ENCODE measurements at places on chromosomes 11 and 22. TPM values are rescaled to one million over a fixed set of nuclear protein-coding genes. Genes with fewer than 3 reads are reported as not detected.

The MYO7A gene
- total RNA-seq, result 0.09 TPM

The DGCR6 gene
- total RNA-seq, result 0.71 TPM

The SERPING1 gene
- total RNA-seq, result 10.8 TPM

The CDC45 gene
- 3.1 TPM for total RNA-seq

The MUC15 gene
- total RNA-seq, result not detected

The GP1BB gene
- total RNA-seq, result 1.00 TPM

The DDI1 gene
- under 0.01 TPM for total RNA-seq

The LINC01488 gene
- total RNA-seq, result not detected

The TRIM44 gene
- 24.4 TPM for total RNA-seq

The OR8A1 gene
- not detected for total RNA-seq

The CABP4 gene
- total RNA-seq, result not detected

The OR5D14 gene
- total RNA-seq, result not detected

Data from smooth muscle cell of bladder (primary cell).